ENCODE measurements at places on chromosomes 5 and 9.

- no peak for DNase-seq
Measured at GRCh38 chr5:38045446-38045845, 205.6 kb upstream of the GDNF start.

DNA sequence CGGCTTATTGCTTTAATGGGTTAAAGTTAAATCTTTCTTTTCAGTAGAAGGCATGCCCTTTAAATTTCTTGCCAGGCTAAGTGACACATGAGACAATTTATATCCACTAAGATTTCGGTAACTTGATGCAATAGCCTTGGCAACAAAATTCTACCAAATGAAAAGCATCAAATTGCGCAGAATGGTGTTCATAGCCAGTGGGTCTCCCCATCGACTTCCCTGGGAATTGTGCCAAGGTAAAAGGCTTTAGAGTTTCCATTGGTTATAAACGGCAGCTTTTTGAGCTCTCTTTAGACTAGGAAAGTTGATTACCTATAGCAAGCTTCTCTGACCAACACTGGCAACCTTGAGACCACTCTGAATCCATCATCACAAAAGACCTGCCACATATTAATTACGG lies 358.4 kb downstream of the ARRDC3 start:
- no peak for DNase-seq

GRCh38 chr9:129423216-129423615 lies 197.7 kb downstream of the C9orf50 start:
- no peak for DNase-seq

- DNase-seq, result no peak
Measured at GRCh38 chr9:137716694-137717287, 98.0 kb downstream of the EHMT1 start.

DNA sequence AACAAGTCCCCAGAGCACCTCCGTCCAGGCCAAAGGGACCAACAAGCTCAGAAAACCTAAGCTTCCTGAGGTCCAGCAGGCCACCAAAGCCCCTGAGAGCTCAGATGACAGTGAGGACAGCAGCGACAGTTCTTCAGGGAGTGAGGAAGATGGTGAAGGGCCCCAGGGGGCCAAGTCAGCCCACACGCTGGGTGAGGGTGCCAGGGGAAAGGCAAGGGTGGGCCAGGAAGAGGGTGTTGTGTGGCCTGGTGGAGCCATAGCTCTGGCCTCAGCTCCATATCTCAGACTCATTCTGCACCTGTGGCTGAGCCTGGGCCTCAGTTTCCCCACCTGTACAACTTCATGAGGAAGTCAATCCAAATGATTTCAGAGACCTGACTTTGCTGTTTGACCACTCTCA lies 20.7 kb downstream of the CD74 start:
- DNase-seq, result no peak

GRCh38 chr9:87290241-87291052 lies 207.2 kb upstream of the DAPK1 start:
- no peak for DNase-seq

DNA sequence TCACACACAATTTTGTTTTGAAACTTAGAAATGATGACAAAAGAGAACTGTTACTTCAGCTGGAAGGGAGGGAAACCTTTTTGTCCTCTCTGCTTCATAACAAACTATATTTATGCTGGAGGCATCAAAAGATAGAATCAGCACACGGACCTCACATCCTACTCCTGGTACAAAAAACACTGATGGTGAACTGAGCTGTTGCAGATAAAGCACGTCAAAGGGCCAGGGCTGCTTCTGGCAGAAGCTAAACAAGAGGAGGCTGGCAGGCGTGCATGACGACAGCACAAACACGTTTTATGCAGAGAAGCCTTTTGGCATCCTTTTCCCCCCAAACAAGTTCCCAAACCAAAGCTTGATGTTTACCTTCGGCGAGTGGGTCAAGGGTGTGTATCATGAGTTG lies 169.6 kb downstream of the SLC24A2 start:
- DNase-seq, result no peak

All from stimulated activated CD8-positive, alpha-beta memory T cell treated with anti-CD3 and anti-CD28 coated beads, Interleukin-4, amount 100 ng/mL, for 1 hour (primary cell).